Immature natural killer cell (primary cell): ENCODE measurements at places on chromosomes 1 and 21.

GRCh38 chr1:25208092-25208491 is 24.2 kb downstream of the SYF2 start:
- DNase-seq: no peak

GRCh38 chr1:3676581-3677470 is 24.5 kb downstream of the TP73 start:
- DNase-seq: no peak

GRCh38 chr1:100612540-100612939 is 74.6 kb downstream of the GPR88 start:
- no peak for DNase-seq

GRCh38 chr21:37546949-37547614 is 180.5 kb downstream of the DYRK1A start:
- DNase-seq: peak; percentile 42

- DNase-seq: no peak
Observed at GRCh38 chr1:30414851-30415165, 308.6 kb downstream of the MATN1 start.

DNA sequence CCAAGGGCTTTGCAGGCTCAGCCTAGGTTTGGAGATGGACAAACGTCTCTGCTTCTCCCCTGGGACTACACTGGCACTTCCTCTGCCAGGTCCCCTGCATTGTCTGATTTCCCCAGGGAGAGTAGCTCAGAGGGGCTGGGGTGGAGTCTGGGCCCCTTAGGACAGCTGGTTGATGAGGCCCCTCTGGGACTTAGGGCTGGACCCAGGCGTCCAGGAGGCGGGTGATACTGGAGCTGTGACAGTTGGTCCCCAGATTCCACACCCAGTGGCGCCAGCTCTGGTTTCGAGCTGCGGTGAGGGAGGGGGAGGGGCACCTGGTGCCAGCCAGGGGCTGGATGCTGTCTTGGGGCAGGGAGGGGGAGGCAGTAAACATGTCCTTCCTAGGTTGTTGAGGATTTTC is 7.4 kb upstream of the MEX3A start:
- no peak for DNase-seq

DNA sequence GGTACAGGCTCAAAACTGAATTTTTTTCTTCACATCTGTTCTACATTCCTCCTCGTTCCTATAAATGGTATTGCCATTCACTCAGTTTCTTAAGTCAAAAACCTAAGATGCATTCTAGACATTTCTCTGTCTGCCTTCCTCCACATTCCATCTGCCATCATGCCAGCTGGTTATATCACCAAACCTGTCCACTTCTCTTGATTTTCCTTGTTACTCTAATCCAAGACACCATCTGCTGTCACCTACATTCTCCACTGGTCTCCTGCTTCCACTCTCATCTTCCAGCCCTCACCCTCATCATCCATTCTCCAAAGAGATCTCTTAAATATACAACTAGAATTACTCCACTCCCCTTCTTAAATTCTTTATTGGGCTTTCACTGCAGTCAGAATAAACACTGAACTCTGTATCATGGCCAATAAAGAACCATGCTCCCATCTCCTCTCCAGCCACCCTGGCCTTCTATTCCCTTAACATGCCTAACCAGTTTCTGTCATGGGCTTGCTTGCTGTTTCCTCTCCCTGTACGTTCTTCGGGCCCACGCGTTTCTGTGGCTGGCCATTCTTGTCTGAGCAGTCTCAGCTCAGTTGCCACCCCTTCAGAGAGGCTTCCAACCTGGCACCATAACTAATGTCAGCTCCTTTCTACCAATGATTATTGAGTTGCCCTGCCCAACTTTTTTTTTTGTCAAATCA is 278.3 kb downstream of the ST6GALNAC3 start:
- DNase-seq: no peak
